ENCODE measurements at places on chromosomes 2 and 18.

DNA sequence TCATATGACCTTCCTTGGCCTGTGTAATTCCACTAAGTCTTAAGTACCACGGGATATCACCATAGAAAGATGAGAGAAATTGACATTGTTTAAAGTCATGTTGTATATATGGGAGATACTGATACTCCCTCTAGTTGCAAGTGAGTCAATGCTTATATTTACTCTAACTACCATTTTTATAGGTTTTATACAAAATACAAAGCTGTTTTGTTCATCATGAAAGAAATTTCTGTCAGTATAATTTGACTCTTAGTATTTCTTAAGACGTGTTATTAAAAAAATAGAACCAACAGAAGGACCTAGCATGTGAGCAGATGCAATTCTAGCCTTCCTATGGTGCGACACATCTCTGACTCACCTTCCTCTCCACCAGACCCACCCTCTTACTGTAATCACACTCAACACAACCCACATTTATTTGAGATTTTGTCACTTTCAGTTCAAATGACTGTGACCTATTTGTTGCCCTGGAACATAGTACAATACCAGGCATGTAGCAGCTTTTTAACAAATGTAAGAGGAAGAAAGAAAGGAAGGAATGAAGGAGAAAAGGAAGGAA lies 453.1 kb downstream of the CMPK2 start:
- DNase-seq: no peak

GRCh38 chr2:120624738-120625446 lies 110.8 kb upstream of the GLI2 start:
- DNase-seq: no peak

- DNase-seq: no peak
Measured at GRCh38 chr2:135219226-135219625, 167.1 kb downstream of the RAB3GAP1 start.

- no peak for DNase-seq
Measured at GRCh38 chr2:12730265-12730664, 13.5 kb downstream of the TRIB2 start.

- no peak for DNase-seq
Measured at GRCh38 chr2:101892377-101892776, 99.4 kb upstream of the IL1R2 start.

- DNase-seq: no peak
Measured at GRCh38 chr2:229832510-229832898, 89.3 kb downstream of the TRIP12 start.

GRCh38 chr2:216160786-216161185 lies 51.6 kb downstream of the XRCC5 start:
- DNase-seq: no peak

- no peak for DNase-seq
Measured at GRCh38 chr2:234479465-234479864, 17.4 kb downstream of the ARL4C start.

- DNase-seq: no peak
Measured at GRCh38 chr2:165682546-165682945, 111.5 kb downstream of the GALNT3 start.

DNA sequence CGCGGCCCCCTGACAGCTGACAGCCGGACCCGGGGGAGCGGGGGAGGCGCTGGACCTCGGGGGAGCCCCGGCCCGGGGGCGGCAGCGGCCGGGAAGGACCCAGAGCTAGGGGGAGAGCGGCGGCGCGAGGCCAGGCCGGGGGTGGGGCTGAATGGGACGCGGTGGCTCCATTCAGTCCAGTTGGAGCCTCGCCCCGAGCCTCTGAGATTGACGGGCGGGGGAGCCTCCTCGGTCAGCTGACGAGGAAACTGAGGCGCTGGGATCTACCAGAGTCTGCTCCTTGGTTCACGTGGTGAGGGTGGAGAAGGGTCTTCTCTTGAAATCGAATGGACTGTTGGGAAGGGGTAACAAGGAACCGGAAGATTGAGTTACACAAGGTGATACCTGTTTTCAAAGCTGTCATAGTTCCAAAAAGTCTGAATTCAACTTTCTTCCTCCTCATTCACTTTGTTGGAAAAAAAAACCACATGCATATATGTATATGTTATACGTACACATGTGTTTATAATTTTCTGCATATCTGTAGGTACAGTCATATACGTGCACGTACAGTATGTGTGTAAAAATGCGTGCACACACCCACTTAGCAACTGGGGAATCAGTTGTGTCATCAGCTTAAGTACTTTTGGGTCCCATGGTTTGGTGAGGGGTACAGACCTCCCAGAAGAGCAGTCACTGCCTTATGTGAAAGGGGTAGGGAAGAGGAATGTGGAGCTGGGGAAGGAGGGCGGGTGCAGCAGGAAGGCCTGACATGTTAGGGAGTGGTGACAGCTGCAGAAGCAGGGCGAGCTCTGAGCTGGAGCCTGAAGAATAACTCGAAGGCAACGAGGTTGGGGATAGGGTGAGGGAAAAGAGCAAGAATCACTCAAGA lies 628 bp downstream of the PPP1R7 start:
- no peak for DNase-seq

DNA sequence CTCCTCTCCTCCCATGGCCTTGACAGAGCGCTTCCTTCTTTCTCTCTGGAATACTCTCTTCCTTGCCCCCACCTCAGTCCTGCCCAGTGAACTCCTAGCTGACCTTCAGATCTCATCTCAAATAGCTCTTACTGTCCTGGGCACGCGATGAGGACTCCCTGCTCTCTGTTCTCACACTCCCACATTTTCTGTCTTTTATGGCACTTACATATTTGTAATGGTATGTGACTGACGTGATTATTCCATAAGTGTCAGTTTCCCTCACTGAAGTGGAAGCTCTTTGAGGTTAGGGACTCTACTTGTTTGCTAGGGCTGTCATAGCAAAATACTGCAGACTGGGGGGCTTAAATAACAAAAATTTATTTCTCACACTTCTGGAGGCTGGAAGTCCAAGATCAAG lies 1.7 kb upstream of the DYSF start:
- DNase-seq: no peak

- DNase-seq: no peak
Measured at GRCh38 chr2:10006236-10007161, 36.9 kb upstream of the KLF11 start.

DNA sequence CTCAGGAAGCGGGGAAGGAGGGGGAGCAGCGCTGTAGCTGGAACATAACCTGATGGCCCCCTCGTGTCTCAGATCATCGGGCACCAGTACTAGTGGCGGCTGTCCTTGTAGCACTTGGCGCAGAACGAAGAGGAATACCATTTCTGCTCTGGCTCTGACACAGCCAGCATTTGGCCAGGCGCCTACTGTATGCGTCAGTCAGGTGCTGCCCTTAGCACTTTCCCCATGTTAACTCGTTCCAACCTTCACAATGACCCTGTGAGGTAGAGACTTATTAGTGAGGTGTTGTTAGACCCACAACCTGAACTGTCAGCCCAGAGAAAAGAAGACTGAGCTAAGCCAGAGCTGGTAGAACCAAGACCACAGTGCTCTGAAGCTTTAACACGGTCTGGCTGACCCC lies 47.7 kb upstream of the EML6 start:
- DNase-seq: no peak

DNA sequence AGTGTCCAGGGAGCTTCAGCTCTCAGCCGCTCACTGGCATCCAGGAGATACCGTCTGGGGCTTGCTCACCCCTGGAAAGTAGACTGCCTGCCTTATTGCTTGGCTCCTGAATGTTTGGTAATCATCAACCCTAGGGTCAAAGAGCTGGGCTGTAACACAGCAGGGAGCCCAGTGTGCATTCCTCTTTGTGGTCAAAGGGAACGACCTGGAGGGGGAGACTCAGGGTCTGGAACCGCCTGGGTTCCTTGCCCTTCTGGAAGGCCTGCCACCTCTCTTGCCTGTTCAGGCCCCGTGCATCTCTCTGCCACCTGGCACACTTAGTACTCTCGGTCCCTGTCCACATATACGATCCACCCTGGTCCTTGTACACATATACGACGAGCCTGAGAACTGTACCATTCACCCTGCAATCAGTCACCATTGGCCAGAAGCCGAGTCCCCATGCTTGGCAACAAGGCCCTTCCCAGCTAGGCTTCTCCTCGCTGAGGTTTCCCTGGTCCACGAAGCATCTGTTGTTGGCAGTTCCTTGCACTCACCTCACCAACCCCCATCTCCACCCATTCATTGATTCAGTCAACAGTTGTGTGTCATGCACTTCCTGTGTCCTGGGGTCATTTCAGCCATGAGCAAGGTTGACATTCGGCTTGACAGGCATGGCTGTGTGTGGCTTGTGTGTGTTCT lies at the start of gene NAT8:
TSS of gene NAT8 (minus strand) at position 85 of the 681 bp plus-strand sequence. CDS start 794 bp downstream, outside the sequence.
- no peak for DNase-seq

DNA sequence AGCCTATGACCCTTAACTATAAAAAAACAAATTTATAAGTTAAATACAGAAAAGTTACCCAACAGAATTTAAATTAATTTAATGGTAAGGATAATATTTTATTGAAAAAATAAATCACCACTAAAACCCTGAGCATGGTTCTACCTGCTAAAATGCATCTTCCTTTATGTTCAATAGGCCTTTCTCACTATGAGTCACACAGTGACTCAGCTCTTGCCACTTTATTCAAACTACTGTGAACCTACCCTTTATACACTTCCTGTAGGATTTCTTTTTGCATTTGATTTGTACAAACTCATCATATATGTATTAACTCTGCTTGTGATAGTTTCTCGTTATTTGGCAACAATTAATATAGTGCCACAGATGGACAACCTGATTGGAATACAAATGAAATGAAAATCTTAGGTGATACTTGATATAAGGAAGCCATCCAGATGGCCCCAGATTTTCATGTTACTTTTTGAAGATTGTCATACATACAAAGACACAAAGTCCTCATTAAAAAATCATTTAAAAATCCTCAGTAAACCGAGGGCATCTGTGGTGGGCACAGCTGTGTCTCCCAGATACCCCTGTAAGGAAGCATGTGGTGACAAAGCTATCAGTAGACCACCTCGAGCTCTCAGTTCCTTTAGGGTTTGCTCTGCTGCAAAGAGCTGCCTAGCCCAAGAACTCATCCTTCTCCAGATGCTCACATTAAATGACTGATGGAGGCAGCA lies 55.2 kb upstream of the COBLL1 start:
- DNase-seq: peak; percentile 81

DNA sequence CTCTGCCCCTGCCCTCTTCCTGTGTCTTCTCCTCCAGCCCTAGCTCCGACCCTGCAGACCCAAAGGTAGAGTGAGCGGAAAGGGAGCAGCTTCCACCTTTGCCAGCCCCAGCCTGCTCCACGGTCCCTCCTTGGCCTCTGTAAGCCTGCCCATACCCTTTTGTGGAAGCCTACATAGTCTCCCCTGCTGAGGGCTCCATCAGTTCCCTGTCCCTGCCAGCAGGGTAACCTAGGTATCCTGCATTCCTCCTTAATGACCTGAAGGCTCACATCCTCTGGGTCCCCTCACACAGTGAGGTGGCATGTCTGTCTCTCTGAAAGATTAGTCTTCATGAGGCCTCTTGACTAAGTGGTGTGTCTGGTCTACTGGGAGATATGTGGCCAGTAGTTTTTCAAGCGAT lies 20.5 kb upstream of the ACKR3 start:
- no peak for DNase-seq

DNA sequence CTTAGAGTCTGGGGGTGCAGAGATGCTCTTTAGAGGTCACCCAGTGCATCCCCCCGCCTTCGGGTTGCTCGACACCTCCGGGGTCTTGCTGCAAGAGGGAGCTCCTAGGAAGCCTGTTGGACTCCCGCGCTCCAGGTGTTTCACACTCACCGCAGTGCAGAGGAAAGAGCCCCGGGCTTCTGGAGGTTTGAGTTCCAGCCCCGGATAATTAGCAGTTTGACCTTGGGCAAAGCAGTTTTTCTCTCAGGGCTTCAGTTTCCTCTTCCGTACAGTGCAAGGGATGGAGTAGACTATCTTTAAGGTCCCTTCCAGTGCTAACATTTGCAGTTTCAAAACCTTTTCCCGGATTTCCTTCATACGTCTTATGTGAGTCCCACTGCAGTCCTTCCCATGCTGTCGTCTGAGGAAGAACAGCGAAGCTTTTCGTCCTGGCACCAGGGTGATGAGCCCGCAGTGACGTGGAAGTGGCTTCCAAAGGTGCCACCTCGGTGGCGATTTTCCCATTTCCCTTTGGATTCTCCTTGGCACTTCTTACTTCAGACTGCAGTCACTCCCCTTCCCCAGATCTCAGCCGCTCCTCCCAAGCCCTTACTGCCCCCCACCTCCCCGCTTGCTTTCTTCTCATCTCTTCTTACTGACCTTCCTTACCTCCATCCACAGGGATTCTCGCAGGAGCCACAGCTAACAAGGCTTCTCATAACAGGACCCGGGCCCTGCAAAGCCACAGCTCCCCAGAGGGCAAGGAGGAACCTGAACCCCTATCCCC lies 585 bp downstream of the PNKD start:
- DNase-seq: no peak

DNA sequence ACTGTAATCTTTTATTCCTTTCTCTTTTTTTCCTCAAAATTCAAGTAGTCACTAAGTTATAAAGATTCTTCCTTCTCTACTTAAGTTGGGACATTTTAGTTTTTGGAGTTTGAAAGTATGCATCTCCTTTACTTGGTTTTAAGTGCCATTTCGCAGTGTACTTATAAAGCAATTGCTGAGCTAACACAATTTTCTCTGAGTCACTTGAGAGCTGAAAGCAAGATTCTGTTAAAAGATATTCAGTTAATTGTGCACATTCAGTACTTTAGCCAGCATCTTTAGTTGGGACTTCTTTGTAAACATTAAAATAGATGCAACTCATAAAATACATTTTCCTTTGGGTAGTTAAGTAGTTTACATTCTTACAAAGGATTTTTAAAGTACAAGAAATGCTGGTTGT lies 136.0 kb downstream of the GFPT1 start:
- DNase-seq: no peak

DNA sequence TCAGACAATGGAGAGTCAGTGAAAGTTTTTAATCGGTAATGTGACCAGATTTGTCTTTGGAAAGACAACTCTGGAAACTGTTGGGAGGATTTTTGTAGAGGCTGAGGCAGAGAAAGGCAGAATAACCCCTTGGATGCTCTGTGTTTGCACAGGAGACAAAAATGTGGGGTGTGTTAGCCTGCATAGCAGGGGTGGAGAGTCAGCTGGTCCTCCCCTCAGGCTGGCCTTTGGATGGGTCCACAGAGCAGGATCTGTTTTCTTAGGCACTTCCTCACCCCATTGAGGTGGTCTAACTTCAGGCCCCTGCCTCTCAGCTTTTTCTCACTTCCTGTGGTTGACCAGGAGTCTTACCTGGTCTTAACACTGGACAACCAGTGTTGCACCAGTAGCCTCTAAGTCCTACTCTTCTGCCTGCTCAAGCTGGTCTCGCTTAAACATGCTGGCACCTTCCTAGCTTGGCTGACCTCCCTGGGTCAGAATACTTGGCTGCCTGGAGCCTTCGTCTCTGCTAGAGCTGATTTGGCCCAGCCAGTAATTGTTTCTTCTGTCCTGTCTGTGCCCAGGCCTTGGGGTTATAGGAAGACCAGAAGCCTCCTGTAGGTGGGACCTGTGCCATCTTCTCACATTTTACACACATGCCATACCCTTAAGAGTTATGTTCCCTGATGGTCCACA lies 259.8 kb upstream of the RASGRP3 start:
- no peak for DNase-seq

DNA sequence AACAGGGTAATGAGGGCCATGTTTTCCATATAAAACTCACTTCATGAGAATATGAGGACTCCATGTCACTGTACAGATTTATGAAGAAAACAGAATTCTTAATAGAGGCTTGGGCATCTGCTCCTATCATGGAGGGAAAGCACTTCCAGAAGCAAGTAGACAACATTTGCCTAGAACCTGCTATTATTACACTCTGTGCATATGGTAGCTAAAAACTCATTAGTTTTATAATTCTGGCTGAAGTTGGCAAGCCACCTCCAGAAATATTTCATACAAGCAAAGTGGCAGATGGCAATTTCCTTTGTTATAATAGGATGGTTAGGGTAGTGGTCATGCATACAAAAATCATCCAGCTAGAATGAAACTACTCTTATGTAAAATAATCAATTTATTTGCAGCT lies 65.8 kb upstream of the TLK1 start:
- DNase-seq: no peak

Measured in T-helper 1 cell (primary cell).